ENCODE measurements at places on chromosomes 3 and 15.

GRCh38 chr15:39429898-39430357, 151.0 kb upstream of the THBS1 start:
- no peak for DNase-seq

GRCh38 chr15:37880009-37880834, 54.2 kb upstream of the TMCO5A start:
- DNase-seq, result peak; percentile 32

GRCh38 chr15:77607894-77608261, 24.8 kb downstream of the LINGO1 start:
- DNase-seq, result peak; percentile 28

GRCh38 chr15:59812889-59813288, 123.8 kb upstream of the BNIP2 start:
- no peak for DNase-seq

- DNase-seq, result no peak
Observed at GRCh38 chr3:65303431-65303830, 615.6 kb upstream of the ADAMTS9 start.

GRCh38 chr3:183123891-183124290, 24.6 kb upstream of the MCCC1 start:
- no peak for DNase-seq

GRCh38 chr15:73941871-73942635, 15.8 kb downstream of the LOXL1 start:
- no peak for DNase-seq

DNA sequence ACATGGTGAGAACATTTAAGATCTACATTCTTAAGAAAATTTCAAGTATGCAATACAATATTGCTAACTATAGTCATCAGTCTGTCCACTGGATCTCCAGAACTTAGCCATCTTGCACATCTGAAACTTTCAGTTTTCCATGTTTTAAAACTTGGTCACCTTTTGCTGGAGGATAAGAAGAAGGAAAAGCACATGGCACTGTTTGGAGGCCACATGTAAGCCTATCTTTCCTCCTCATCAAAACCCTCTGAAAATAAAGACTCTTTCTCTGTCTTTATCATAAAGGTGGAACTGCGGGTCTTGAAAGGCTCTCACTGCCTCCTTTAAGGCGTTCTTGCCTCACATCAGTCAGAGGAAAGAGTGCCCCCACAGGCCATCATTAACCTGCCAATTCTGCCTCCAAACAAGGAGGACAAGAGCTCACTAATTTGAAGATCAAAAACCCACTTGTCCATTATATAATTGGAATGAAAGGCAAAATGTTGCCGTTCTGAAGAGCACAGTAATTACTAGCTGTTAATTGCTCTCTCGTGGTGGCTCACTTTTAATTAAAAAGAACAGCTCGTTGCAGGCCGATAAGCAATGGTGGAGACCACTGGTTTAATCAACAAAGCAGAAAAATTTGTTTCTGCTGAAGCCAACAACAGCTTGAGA, 157.8 kb downstream of the MECOM start:
- DNase-seq, result no peak

GRCh38 chr3:37646865-37647264, 214.8 kb upstream of the CTDSPL start:
- no peak for DNase-seq

DNA sequence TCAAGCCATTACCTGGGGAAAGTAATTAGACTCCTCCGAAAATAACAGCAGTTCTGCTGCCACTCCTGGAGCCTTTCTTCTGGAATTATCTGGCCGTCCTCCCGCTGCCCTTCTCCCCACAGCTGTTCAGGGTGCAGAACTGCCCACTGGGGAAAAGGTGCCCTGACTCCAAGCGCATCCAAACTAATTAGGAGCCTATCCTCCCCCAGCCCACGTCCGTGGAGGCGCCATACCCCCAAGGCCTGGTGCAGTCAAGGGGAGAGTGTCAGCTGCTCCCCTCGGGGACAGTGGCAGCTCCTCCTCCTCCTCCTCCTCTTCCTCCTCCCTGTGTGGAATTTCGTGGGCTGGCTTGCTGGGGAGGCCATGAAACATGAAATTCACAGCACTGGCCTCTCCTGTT, 177.2 kb downstream of the XXYLT1 start:
- DNase-seq, result no peak

DNA sequence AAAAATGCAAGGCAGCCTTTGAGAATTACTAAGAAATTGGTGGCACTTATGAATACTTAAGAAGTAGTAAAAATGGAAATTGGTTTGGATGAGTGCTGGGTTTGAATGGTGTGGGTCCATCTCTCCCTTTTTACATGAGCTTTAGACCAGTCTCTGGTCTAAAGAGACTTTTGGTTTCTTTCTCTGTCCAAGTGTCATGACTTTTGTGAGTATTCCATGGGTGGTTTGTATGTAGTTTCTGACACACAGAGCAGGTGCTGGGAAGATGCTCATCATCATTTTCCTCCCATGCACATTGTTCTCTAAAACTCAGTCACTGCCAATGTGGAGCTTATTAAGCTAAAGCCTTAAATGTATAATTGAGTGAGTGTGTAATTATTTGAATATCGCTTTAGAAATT, 63.5 kb downstream of the KAT2B start:
- DNase-seq, result no peak
